ENCODE measurements at places on chromosomes 12 and 14.

- no peak for DNase-seq
Observed at GRCh38 chr14:87158283-87158682, 834.7 kb downstream of the GALC start.

- no peak for DNase-seq
Observed at GRCh38 chr12:98678236-98678945, 33.3 kb downstream of the APAF1 start.

DNA sequence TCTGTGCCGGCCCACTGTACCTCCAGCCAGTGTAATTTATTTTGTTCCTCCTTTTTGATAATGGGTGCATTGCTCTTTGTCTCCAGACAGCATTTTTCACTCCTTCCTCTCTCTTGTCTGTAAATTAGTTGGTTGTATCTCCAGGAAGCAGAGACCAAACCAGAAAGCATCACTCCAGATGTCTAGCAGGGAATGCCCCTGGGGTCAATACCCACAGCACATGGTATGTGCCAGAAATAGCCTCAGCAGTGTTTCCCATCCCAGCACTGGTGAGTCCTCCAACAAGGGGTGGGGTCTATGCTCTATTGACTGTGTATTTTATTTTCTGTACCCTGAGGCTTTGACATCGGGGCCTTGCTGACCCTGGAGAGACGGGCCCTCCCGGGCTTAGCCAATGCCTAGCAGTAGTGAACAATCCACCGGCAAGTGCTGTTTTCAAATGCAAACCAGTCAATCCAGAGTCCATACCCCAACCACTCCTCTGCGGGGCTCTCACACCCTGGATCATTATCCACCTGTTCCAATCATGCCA, 50.2 kb upstream of the FZD10 start:
- no peak for DNase-seq

- no peak for DNase-seq
Observed at GRCh38 chr12:78964521-78964920, 99.9 kb downstream of the SYT1 start.

- no peak for DNase-seq
Observed at GRCh38 chr12:52085682-52086180, 6.2 kb downstream of the SMIM41 start.

GRCh38 chr12:72036393-72036792, 97.7 kb downstream of the TPH2 start:
- DNase-seq: no peak

GRCh38 chr14:101017806-101018560, 114.5 kb upstream of the RTL1 start:
- peak; percentile 21 for DNase-seq

- peak; percentile 60 for DNase-seq
Observed at GRCh38 chr12:117024961-117025480, 74.2 kb downstream of the TESC start.

- no peak for DNase-seq
Observed at GRCh38 chr14:71418532-71419245, 511.4 kb downstream of the PCNX1 start.

- no peak for DNase-seq
Observed at GRCh38 chr12:120853188-120853587, 51.0 kb downstream of the SPPL3 start.

- no peak for DNase-seq
Observed at GRCh38 chr12:52004042-52004648, 2.6 kb upstream of the TAMALIN start.

DNA sequence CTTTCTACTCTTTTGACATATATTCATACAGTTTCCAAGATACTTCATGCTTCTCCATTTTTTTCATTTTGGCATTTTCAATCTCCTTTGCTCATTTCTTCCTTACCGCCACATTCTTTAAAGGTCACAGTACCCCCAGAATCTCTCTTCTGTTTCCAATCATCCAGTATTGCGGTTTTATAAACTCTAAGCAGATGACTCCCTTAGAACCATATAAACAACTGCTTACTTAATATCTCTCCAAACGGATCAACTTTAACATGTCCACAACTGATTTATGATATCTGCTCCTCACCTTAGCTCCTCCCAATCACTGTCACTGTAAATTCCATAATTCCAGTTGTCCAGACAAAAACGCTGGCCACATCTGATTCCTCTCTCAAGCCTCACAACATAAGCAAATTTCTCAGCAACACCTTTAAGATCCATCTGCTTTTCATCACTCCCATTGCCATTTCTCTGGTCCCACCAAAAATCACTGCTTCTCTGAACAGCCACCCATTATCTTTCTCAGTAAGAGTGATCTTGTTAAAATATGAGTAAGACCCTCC, 49.6 kb downstream of the HNRNPC start:
- no peak for DNase-seq

GRCh38 chr14:72178517-72178916, 246.3 kb downstream of the RGS6 start:
- no peak for DNase-seq

GRCh38 chr14:55107766-55108554, 21.1 kb upstream of the LGALS3 start:
- DNase-seq: peak; percentile 82

DNA sequence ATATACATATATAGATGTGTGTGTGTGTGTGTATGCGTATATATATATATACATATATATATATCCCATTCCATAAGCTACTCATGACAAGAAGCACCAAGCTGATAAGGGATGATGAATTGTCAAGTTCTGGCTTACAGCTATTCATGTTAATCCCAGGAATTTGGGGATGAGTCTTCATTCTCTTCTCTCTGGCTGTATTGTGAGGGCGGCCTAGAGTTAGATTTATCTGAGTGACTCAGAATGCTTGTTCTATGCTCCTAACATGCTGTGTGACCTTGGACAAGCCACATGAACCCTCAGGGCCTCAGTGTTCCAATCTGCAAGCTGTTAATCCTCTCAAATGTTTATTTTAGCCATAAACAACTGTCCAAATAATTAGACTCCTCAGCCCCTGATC, 749.0 kb downstream of the MED13L start:
- DNase-seq: no peak

DNA sequence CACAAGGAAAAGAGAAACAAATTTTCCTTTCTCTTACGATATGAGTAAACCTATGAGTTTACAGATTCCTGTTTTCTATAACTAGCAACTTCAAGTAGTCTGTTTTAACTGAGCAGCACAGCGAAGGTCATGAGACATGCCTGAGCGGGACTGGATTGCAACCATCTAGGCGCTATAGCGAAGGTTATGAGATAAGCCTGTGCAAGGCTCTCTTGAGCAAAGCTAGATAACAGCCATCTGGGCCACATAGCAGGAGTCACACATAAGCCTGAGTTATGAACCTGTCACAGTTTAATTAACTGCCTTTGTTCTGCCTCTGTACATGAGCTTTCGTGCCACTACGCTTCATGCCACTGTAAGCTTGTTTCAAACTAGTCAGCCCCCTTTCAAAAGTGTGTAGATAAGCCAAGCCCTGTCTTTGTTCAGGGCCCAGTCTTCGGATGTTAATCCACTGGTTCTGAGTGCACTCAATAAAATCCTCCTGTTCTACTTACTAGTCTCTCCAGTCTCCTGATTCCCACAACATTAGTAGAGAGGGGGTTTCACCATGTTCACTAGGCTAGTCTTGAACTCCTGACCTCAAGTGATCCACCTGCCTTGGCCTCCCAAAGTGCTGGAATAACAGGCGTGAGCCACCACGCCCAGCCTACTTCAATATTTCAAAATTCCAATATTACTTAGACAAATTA, 47.1 kb downstream of the SEC23A start:
- DNase-seq: no peak

GRCh38 chr14:55355922-55356321, 55.7 kb downstream of the ATG14 start:
- DNase-seq: no peak

GRCh38 chr12:22628228-22628627, 3.3 kb downstream of the ETNK1 start:
- no peak for DNase-seq

DNA sequence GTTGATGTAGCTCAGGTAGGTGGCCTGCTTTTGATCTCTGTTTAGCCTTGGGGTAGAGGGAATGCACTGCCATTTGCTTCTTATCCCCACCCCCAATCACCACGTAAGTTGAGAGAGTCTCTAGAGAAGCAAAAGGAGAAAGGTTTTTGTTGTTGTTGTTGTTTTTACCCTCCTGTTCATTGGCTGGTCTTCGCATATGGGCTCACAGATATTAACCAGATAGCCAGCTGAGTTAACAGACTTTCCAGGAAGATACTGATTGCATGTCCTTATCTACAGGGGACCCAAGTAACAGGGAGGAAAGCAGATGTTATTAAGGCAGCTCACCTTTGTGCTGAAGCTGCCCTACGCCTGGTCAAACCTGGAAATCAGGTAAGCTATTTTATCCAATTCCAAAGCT, 2.9 kb downstream of the PA2G4 start:
- DNase-seq: no peak

DNA sequence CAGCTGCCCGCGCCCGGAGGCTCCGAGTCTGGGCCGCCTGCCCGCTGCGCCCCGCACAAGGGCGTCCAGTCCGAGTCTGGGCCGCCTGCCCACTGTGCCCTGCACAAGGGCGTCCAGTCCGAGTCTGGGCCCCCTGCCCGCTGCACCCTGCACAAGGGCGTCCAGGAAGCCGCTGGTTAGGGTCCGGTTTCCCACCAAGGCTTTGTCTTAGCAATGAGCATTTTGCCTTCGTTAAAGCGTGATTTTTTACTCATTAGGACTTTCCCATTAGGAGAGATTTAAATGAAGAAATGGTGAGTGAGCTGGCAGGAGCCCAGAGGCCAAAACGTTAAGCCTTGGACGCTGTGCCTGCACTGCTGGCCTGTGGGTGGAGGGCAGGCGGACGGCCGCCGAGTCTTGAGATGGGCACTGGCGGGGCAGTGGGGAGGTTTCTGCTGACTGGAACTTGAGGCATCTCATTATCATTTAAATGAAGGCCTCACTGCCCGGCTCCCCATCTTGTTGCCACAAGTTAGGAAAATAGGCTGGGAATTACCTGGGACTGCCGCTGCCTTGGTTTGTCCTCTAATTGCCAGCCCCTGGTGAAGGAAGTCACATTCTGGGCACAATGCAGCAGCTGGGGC, 36.0 kb downstream of the FBRSL1 start:
- DNase-seq: no peak

- no peak for DNase-seq
Observed at GRCh38 chr12:102008615-102009126, 53.1 kb downstream of the WASHC3 start.

DNA sequence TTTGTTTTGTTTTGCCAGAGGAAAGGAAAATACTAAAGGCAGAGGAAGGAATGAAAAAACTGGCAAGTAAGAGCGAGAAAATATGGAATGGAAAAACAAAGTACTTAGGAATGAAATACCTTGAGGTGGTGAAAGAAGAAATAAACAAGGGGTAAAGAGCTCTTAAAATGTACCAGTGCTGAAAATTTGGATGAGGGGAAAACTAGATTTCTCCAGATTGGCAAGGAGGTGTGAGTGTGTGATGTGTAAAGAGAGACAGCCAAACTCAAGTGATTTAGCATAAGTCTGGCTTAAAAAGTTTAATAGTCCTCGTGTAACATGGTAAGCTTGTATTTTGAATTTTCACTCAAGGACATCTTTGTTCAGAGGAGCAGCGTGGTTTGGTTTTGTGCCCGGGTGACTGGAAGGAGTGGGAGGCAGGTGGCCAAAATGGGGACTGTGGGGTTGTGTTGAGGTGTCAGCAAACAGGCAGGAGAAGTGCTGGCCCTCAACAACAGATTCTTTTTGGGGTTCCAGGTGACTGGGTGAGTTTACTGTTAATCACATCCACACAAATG, 102.7 kb downstream of the DACT1 start:
- DNase-seq: no peak

DNA sequence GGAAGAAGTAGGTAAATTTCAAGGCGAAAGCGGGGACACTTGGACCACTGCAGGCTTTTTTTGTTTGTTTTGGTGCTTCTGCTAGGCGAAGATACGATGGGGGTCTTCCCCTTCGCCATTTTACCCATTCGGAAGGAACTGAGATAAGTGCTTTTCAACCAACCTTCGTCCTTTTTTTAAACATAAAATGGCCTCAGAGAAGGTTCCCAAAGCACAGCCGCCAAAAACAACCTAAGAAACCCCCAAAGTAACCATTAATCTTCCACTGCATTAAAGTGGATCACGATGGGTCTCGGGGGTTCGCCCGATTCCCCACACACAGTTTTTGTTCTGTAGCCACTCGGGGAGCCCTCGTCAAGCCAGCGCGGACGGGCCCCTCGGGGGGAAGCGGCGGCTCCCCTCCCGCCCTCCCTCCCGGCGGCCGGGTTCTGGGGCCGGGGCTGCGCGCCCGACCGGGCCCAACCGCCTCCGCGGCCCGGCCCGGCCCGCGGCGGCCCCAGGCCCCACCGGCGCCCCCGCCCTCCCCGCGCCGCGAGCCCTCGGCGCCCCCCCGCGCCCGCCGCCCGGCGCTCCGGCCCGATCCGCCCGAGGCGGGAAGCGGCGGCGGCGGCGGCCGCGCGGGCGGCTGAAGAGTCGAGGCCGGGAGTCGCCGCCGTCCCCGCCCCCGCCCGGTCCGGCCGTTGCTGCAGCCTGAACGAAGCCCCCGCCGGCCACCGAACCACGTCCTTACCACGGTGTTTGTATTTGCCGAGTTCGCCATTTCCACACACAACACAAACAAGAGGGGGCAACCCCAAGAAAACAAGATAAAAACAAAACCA, 790 bp downstream of the GTF2A1 start:
- DNase-seq: peak; percentile 81

GRCh38 chr12:50390316-50390741, 6.1 kb downstream of the FAM186A start:
- DNase-seq: no peak

GRCh38 chr12:124613151-124613585, 45.8 kb upstream of the NCOR2 start:
- no peak for DNase-seq

GRCh38 chr14:21526672-21527317, 649 bp upstream of the SALL2 start:
- DNase-seq: no peak

DNA sequence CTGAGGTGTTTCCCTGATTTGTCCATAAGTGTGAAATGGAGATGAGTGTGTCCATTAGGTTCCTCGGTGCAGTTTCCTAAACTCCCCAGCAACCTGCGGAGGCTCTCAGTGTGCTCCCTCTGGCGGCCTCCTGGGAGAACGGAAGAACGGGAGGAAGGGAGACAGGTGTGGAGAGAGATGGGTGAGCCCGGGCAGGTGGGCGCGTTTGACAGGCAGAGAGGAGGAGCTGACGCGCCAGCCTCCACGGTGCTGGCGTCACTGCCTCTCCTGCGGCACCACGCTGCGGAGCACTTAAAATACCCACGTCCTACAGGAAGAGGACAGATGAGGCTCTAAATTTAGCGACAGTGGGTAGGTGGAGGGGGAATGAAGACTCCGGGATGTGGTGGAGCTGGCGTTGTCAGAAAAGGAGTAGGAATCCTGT, 26.8 kb upstream of the PEX5 start:
- no peak for DNase-seq

GRCh38 chr12:21815306-21816062, 41.0 kb upstream of the KCNJ8 start:
- DNase-seq: no peak

GRCh38 chr14:101460986-101461750, 100.1 kb upstream of the DIO3 start:
- no peak for DNase-seq

GRCh38 chr12:54692353-54692752, 44.2 kb upstream of the DCD start:
- no peak for DNase-seq

- no peak for DNase-seq
Observed at GRCh38 chr12:93484315-93484981, 17.1 kb downstream of the MRPL42 start.
